ENCODE measurements at places on chromosomes 1 and 21.

DNA sequence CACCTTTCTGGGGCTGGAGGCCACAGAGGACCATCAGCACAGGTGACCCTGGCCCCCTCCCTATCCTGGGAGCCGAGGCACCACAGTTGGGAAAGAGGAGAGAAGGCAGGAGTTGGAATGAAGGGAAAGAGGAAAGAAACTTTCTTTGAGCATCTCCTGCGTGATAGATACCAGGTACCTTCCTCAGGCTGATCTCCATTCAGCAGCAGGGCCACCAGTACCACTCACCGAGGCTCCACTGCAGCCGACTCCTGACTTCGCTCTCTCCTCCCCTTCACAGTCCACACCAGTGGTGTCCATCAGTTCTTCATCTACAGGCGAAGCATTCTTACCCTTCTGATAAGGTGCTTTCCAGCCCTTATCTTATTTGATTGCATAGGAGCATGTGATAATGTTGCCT lies 55.3 kb downstream of the LGR6 start:
- DNase-seq: no peak

DNA sequence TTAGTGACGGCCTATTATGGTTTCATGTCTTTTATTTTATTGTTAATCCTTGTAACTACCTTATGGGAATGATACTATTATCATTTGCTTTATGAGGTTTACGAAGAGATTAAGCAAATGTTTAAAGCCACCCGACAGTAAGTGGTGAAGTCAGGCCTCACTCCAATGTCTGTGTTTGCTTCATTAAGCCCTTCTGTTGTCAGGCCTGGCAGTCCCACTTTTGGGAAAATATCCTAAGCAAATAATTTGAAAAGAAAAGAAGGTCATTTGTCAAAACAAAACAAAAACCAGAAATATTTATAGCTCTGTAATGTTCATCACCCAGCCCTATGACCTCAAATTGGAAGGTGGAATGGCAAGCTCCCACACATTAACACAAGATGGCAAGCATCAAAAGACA lies 40.7 kb upstream of the USP24 start:
- no peak for DNase-seq

GRCh38 chr1:160161965-160162705 lies 10.7 kb downstream of the ATP1A4 start:
- peak; percentile 38 for DNase-seq

DNA sequence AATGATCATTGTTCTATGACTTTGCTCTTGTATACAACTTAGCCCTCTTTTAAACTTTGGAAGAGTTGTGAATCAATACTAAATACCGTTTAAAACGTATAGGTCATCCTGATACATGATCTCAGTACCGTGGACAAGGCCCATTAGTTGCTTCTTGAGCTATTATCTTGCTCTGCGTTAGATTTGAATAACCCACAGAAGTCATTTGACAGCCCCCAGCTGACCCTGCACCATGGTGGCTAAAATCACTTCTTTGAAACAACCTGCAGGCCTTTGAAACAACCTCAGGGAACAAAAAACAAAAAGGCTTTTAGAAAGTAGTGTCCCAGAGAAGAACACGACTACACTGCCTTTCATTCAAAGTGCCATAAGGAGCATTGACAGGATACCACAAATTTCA lies 473.0 kb upstream of the ADGRL2 start:
- no peak for DNase-seq

DNA sequence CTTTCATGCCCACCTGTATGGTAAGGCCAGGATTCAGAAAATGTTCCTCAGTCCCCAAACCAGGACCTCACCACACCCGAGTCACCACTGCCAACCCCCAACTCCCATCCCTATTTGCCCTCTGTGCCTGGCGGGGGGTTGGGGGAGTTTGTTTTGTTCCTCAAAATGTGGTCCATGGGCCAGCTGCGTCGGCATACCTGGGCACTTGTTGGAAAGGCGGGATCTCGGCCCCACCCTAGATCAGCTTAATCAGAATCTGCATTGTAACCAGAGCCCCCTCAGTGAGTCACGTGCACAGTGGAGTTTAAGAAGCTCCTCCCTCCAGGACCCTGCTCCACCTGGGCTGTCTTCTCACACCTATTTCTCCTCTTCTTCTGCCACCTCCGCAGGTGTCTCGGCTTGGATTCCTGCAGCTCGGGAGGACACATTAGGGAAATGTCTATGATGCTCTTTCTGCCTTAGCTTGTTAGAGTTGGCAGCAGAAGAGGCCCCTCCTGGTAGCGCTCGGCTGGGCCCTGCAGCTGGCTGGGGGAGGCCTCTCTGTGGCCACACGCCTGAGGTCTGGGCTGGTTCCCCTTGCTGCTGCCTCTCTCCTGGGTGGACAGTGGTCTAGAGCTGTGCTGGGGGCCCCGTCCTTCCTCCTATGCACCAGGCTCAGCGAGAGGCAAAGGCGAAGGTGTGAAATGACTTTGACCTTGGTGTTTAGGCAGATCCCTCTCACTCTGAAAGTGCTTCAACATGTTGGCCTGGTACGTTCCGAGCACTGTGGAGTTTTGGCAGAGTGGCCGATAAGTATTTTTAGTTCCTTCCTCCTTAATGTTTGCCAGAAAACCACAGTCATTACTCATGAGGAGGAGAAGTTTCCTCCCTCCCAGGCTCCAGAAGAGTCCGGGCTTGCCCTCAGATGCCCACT lies 41.8 kb upstream of the CAMTA1 start:
- DNase-seq: peak; percentile 81

DNA sequence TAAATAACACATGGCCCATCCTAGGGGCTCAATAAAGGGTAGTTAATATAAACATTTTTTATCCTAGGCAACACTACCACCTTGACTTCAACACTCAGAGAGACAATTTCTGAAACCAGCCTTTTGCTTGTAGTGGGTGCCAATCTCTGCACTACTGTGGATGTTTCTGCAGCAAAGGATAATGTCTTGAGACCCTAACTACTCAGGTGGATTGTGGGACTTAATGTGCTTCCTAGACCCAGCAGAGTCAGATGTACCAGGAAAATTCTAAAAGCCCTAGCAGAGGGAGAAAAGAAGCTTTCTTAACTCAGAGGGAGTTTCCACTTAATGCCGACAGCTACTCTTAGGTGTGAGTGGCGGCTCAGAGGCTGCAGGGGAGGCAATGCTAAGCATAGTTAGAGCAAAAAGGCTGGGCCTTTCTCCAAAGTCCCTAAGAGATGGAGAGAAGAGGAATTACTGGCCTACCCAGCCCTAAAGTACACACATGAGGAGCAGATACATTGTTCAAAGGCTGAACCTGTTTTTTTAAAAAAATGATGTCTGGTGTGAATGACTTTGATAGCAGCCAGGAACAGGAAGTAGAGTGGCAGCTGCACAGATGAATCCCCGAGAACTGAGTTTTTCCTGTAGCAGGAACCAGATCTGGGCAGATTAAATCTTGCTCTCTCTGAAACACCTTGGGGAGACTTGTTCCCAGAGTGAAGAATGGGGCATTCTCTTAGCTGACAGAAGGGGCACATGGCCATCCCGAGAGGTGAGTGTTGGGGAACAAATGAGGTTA lies 33.5 kb upstream of the ABCD3 start:
- no peak for DNase-seq

DNA sequence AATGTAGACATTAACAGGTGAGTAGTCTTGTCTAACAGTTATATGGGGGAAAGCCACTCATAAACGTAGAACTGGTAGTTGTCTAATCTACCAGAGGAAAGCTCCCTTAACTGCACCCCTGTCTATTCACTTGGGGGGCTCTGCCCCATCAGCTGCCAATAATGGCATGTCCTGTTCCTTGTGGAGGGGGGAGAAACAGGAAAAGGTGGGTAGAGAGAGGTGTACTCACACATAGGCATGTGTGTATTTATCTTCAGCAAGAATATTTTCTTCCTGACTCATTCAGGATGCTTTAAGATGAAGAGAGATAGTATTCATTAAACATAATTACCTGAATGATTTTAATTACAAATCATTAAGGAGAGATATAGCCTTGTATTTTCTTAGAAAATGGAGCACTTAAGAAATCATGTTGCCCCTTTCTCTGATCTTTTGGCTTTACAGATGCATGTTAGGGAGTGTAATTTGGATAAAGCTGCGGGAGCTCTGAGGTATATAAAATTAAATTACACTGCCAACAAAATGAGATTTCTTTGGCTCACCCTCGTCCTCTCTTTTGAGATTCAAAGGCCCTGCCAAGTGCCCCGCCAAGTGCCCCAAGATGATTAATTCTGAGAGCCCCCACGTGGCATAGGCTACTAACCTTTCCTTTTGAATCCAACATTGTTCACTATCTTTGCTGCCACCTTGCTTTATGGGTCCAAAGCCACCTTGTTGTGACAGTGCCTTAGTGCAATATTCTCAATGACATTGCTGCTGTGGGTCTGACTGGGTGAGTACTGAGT lies 286.3 kb upstream of the LYPLAL1 start:
- no peak for DNase-seq

GRCh38 chr1:36594023-36594422 lies 111.3 kb upstream of the CSF3R start:
- no peak for DNase-seq

- DNase-seq: no peak
These were observed 1526.3 kb downstream of the PLA2G4A start for GRCh38 chr1:188355082-188355481.

- DNase-seq: no peak
These were observed 179.6 kb downstream of the DHRS3 start for GRCh38 chr1:12438349-12438924.

GRCh38 chr1:33797849-33798248 lies 66.0 kb upstream of the HMGB4 start:
- DNase-seq: no peak

- DNase-seq: peak; percentile 88
These were observed 39.2 kb downstream of the ABCA4 start for GRCh38 chr1:94081566-94082344.

DNA sequence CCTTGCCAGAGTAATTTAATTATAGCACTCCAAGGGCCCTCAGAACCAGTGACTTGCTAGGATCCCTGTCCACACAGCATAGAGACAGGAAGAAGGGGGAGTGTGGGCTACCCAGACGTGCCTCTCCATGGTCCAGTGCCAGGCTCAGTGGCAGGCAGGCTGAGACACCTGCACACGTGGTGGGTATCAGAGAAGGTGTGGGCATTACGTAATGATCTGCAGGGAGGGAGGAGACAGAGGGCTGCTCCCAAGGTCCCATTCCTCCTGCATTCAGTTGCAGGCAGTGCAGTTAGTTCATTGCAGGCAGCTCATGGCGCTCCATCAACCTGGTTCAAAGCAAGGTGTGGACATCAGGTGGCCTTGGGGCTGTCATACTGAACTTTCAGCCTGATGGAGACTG lies 49.9 kb downstream of the C8B start:
- no peak for DNase-seq

- no peak for DNase-seq
These were observed 55.8 kb downstream of the NAV1 start for GRCh38 chr1:201594575-201595245.

DNA sequence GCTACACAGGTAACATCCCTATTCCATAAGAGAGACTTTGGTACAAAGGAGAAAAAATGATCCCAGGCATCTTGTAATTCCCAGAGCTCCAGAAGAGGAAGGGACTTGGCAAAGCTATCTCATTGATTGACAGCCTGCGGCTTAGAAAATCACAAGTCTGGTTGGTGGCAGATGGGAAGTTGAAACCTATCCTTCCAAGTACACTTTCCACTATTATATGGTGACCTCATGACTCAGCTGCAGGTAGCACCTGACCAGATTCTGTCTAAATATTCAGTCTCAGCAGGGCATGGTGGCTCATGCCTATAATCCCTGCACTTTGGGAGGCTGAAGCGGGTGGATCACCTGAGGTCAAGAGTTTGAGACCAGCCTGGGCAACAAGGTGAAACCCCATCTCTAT lies 89.9 kb downstream of the TIAM1 start:
- DNase-seq: no peak

DNA sequence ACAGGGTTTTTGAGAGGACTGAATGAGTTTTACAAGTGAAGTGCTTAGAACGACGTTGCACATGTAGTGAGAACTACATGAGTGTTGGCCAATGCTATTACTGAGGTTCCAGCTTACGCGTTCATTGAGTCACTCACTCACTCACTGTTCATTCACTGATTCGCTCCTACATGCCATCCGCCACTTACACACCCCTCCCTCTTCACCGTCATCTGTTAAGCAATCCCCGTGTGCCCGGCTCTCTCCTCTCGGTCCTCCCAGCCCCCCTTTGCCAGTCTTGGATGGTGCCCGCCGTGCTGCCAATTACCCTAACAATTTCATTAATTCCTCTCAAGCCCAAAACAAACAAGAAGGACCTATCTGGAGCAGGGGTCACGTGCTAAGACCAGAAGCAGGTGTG lies 27.3 kb upstream of the EPHA2 start:
- no peak for DNase-seq

- no peak for DNase-seq
These were observed 8.3 kb upstream of the ZBTB40 start for GRCh38 chr1:22443332-22443731.

GRCh38 chr1:53792806-53793205 lies 45.3 kb downstream of the NDC1 start:
- no peak for DNase-seq

DNA sequence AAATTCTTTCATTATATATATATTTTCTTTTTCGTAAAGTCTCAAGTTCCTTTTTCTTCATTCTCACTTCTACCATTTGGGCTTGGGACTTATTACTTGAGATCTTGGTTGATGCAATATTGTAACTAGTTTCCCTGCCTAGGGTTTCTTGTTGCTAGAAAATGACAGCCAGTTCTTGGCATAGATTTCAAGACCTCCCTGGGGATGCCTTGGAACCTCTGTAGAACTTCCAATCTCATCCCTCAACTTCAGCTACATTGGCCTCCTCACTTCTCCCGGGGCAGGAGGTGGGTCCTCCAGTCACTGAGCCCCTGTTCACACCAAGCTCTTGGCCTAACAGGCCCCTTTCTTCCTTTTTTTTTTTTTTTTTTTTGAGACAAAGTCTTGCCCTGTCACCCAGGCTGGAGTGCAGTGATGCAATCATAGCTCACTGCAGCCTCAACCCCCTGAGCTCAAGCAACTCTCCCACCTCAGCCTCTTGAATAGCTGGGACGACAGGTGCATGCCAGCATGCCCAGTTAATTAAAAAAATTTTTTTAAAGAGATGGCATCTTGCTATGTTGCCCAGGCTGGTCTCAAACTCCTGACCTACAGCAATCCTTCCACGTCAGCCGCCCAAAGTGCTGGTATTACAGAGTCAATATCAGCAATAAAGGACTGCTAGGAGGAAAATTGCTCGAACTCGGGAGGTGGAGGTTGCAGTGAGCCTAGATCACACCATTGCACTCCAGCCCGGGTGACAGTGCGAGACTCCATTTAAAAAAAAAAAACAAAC lies 33.1 kb downstream of the MAP3K7CL start:
- peak; percentile 40 for DNase-seq

GRCh38 chr1:160163615-160164014 lies 12.2 kb downstream of the ATP1A4 start:
- no peak for DNase-seq

- peak; percentile 15 for DNase-seq
These were observed 141.8 kb downstream of the RGS7 start for GRCh38 chr1:241215203-241215602.

GRCh38 chr1:160363951-160364735 lies 2.7 kb upstream of the NHLH1 start:
- no peak for DNase-seq

GRCh38 chr1:50978144-50978851 lies 8.3 kb downstream of the CDKN2C start:
- peak; percentile 74 for DNase-seq

- no peak for DNase-seq
These were observed 141.3 kb downstream of the ASTN1 start for GRCh38 chr1:177023249-177023648.
